DMS79 (cell line): ENCODE measurements at places on chromosomes 2 and 18.
A peak's percentile ranks its signal among the peaks of the same experiment; 100 is the strongest.

GRCh38 chr2:6877402-6878304 lies at the start of gene RSAD2:
Gene RSAD2 (plus strand): TSS chr2:6877777. CDS start chr2:6877801, 24 bp downstream.
- DNase-seq, result peak; percentile 61

- peak; percentile 18 for DNase-seq
Measured at GRCh38 chr2:150478200-150478974, 9.1 kb downstream of the RND3 start.

DNA sequence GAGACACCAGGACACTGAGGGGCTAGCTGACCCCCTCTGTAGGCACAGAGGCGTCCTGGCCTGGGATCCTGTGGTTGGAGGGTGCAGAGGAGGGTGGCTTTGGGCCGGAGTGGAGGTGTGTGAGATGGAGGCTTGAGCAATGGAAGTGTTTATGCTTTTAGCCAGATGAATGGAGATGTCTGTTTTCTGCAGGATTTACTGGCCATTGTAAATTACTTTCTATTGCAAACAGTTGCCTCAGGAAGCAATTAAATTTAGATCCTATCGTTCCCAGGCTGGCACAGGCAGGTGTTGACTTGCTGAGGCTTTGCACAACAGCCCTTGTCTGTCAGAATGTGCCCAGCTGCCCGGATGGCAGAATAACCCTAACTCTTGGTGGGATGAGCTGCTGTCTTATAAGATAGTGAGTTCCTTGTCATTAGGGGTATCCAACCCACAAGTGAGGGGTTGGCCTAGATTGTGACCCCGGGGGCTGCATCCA lies 1.8 kb upstream of the ARID5A start:
- no peak for DNase-seq

DNA sequence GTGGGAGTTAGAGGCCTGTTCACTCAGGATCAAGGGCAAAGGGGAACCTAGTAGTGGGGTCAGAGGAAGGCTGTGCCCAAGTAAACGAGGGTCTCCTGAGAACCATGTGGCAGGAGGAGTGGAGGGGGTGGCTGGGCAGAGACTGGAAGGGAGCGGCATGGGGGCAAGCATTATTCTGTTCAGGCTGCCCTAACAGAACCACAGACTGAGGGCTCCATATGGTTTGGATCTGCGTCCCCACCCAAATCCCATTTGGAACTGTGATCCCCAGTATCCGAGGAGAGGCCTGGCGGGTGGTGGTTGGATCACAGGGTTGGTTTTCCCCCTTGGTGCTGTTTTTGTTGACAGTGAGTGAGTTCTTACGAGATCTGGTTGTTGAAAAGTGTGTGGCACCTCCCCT lies 287.0 kb downstream of the PHLPP1 start:
- DNase-seq, result no peak

DNA sequence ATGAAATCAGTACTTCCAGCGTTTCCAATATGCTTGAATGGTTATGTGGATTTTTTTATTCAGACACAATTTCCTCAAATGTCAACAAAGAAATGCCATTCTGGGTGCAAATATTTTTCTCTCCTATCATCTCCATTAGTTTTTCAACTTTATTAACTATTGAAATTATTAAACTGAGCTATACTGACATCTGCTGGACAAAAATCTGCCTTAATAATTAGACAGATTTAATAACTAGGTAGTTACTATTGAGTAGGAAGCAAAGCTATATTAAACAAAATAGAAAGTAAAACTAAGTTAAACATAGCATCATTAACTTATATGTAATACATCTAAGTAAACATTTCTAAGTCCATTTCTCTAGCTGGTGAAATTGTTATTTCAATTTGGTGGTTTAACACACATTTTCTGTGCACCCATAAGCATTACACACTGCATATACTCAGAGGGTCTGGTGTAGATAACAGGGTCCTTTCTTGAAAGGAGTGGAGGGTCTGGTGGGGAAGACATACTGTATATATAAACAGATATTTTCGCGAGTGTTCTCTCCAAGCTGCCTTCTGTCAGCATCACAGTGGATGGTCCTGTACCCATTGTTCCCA lies 77.0 kb downstream of the LANCL1 start:
- no peak for DNase-seq

GRCh38 chr2:240563951-240564560 lies 3.9 kb downstream of the DUSP28 start:
- no peak for DNase-seq

GRCh38 chr2:161102770-161103450 lies 57.3 kb upstream of the TANK start:
- DNase-seq, result no peak

DNA sequence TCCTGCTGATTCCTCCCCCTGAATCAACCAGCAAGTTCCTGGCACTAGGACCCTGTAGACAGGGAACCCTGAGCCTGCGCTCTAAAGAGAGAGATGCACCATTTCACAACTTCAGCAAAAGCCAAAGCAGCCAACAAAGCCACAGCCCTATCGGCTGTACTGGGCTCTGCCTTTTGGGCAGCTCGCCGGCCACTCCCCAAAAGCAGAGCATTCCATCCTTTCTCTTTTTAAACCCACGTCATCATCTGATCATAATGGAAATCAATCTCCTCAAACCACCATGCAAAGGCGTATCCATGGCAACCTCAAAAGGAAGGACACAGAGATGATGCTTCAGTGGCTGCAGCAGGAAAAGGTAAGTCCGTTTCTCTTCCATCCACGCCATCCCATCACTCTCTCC lies 5.3 kb upstream of the DCTN1 start:
- no peak for DNase-seq

- peak; percentile 70 for DNase-seq
Measured at GRCh38 chr2:16014041-16014787, 73.9 kb downstream of the MYCN start.

- no peak for DNase-seq
Measured at GRCh38 chr2:172403402-172403801, 24.0 kb upstream of the ITGA6 start.

DNA sequence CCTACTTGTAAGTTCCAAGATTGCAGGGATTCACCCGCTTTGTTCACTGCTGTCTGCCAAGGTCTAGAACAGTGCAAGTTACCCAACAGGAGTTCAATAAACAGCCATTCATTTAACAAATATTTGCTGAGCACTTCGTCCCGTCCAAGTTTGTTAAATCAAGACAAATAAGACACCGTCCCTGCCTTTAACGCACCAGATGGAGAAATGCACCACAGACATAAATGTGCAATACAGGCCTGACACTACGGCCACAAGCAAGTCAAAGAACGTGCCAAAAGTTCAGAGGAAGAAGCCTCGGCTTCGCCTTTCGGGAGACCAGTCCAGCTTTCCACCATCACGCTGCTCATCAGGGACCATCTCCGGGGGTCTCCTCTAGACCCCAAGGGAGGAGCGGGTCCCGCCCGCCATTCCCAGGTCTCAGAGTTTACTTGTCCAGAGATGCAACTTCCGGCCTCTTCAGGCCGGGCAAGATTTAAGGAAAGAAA lies 429 bp downstream of the C2orf76 start:
- no peak for DNase-seq

DNA sequence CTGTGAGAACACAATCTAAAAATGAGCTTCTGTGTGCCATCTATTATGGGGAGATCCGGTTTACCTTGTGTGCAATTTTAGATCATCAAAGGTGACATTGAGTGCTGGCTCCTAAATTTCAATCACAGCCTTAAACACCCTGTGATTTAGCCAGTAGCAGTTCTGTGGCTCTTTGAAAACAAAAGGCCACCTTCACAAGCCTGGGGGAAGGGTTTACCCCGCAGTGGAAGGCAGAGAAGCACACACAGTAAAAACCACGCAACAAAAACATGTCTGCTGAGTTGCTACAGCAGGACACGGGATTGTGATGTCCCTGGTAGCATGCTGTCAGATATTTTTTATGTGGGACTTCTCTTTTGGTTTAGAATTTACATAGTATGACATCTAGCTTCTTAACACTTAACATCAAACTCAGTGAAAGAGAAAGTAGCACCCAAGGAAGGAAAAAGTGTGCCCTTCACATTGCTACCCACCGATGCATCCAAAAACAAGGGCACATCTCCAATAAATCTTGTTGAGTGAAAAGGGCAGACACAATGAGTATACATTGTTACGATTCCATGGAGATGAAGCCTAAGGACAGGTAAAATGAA lies 56.1 kb upstream of the RNF152 start:
- DNase-seq, result no peak

- DNase-seq, result no peak
Measured at GRCh38 chr2:144151851-144152250, 368.1 kb downstream of the ZEB2 start.

GRCh38 chr2:239285932-239286230 lies 114.9 kb downstream of the HDAC4 start:
- no peak for DNase-seq

GRCh38 chr2:26764078-26764887 lies at the start of gene SLC35F6:
Gene SLC35F6 (plus strand): TSS chr2:26764284. CDS start chr2:26764350, 66 bp downstream.
- peak; percentile 37 for DNase-seq

- no peak for DNase-seq
Measured at GRCh38 chr2:60466161-60466702, 87.2 kb downstream of the BCL11A start.

- no peak for DNase-seq
Measured at GRCh38 chr2:223019987-223020717, 31.8 kb upstream of the KCNE4 start.

DNA sequence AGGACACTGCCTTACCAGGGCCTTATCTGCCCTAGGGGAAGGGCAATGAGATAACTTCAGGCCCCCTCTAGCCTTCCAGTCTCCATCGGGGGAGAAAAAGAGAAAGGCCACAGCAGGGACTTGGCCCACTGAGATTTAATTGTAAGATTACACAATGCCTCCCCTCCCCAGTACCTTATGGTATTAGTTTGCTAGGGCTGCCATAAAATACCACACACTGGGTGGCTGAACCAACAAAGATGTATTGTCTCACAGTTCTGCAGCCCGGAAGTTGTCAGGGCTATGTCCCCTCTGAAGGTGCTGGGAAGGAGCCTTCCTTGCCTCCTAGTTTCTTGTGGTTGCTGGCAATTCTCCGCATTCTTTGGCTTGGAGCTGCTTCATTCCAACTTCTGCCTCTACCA lies 34.8 kb upstream of the SPATA3 start:
- DNase-seq, result no peak

DNA sequence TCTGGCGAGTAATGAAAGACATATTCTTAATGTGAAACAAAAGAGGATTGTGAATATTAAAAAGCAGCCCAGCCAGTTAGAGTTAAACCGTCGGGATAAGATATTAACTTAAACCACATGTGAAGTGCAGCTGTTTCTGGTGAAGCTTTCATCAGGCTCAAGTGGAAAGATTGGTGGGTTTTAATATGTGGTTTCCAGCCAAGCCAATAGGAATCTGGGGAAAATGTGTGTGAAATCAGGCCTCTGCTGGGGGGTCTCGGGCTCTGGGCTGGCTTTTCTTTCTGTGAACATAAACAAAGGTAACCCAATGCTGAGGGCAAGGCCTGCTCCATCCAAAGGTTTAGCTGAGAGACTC lies 279.6 kb downstream of the SLC4A3 start:
- peak; percentile 4 for DNase-seq

DNA sequence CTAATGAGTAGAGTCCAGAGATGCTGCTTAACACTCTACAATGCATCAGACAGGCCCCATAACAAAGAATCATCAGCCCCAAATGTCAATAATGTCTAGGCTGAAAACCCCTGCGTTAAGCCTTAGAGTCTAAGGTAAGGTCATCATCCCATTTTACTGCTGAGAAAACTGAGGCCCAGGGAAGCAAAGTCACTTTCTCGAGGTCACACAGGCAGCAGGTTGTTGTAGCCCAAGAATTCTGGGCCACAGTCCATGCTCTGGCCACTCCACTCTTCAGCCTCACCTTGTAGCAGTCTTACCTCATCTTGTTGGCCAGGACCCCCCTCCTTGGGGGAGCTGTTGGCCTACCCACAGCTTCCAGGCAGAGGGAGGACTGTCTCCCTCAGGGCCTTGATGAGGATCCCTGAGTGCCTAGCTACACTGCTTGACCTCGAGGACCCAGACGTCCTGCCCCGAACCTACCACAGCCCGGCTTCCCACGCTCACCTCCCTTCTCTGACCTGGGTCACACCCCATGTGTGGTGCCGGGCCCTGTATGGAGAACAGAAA lies 54.4 kb downstream of the SMAD7 start:
- DNase-seq, result no peak

- no peak for DNase-seq
Measured at GRCh38 chr2:42812899-42813479, 20.6 kb upstream of the HAAO start.

DNA sequence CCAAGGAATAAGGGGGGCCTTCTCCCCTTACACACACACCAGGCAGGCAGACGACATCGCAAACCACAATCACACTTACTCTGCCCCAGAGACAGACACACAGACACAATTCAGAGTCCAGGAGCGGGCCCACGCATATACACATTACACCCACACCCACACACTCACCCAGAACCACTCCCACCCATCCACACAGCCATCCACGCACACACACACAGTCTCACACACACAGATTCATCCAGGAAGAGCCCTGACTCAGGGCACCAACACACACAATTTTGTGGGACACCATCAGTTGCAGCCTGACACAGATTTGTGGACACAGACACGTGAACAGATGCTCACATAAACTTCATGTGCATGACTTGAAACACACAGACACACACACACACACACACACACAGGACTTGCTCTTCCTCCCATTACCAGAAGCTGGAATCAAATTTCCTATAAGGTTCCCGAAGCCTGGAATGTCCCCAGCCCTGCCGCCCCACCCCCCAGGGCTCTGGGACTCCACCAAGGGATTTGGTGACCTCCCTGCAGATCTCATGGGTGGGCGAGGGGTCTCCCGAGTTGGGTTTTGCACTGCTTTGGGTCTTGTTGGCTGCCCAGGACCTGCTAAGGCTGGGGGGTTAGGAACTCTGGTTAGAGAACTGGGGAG lies 23.5 kb downstream of the TNS1 start:
- DNase-seq, result no peak

GRCh38 chr18:23188068-23188760 lies 52.9 kb downstream of the CABLES1 start:
- no peak for DNase-seq

GRCh38 chr2:27174638-27175037 lies 25.8 kb downstream of the TCF23 start:
- no peak for DNase-seq

- DNase-seq, result no peak
Measured at GRCh38 chr2:166157578-166157977, 29.8 kb upstream of the SCN1A start.

DNA sequence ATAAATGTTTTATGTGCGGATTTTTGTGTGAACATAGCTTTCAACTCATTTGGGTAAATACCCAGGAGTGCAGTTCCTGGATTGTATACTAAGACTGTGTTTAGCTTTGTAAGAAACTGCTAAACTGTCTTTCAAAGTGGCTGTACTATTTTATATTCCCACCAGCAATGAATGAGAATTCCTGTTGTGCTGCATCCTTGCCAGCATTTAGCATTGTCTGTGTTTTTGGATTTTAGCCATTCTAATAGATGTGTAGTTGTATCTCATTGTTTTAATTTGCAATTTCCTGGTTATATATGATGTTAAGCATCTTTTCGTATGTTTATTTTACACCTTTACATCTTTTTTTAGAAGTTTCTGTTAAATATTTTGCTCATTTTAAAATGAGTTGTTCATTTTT lies 24.2 kb downstream of the VRK2 start:
- DNase-seq, result no peak

DNA sequence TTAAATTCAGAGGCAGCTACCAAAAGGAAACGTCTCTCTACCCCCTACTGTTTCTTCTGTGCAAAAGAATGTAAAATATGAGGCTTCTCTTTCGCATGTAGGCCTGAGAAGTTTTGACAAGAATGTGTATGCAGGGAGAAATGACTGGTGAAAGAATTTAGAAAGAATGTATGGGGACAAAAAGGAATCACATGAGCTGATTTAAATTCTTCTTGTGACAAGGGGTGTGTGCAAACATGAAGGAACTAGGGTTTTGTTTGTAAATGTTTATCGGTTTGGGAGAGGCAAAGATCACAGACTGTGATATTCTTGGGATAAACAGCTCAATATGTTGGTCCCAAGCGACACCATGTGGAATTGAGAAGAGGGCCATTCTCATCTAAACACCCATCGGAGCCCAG lies 345.2 kb upstream of the VRK2 start:
- no peak for DNase-seq
